Upper lobe of right lung (tissue), 1 donor: ENCODE measurements at places on chromosomes 11 and 22. TPM values are rescaled to one million over a fixed set of nuclear protein-coding genes. Genes with fewer than 3 reads are reported as not detected.

Gene MPPED2
- 1.3 TPM for total RNA-seq

DNA sequence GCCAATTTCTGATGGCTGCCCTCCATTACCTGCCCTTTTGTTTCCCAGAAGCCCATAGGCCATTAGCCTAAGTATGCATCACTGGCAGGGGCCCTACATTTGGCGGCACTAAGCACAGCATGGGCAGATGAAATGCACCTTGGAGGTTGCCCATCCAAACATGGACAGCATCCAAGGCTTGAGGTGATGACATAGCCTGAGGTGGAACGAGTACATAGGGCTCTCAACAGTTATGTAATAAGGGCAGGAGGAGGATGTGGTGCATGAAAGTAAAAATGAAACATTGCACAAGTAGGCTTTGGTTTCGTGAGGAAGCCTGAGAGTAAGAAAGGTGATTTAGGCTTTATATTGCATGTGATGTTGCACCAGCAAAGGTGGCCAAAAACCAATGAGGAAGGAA is 148.1 kb downstream of the FAM76B start:
- peak; percentile 69 for DNase-seq
- H3K36me3 ChIP-seq: no peaks in the 10 kb centered on the region
- peaks cover 5% of the 10 kb centered on the region for H3K4me1 ChIP-seq
- no peak overlapping the region for H3K27ac ChIP-seq

DNA sequence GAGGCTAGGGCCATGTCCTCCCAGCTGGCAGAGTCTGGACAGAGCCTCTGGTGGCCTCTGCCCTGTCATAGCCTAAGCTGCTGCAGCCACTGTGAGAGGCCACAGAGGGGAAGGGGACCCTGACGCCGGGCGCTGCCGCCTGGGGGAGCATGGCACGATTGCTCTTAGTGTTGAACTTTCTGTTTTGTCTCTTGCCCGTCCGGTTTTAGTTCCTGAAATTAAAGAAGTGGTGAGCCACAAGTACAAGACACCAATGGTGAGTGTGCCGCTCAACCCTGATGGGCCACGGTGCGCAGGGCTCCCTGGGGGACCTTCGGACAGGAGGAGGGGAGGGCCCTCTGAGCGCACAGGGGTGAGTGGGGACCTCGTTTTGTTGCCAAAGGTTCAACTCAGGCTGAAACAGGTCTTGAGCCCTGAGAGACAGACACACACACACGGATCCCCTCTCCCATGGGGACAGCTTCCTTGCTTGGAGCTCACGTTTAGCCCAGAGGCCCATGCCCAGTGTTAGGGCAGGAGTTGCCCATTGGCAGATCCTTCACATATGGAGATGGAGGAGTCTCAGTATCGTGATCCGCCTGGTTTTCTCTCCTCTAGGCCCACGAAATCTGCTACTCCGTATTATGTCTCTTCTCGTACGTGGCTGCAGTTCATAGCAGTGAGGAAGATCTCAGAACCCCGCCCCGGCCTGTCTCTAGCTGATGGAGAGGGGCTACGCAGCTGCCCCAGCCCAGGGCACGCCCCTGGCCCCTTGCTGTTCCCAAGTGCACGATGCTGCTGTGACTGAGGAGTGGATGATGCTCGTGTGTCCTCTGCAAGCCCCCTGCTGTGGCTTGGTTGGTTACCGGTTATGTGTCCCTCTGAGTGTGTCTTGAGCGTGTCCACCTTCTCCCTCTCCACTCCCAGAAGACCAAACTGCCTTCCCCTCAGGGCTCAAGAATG is 23.8 kb downstream of the MYBPC3 start:
- H3K4me3 ChIP-seq: no peak overlapping the region
- H3K4me1 ChIP-seq: no peaks in the 10 kb centered on the region
- peaks cover 46% of the 10 kb centered on the region for H3K36me3 ChIP-seq
- H3K27me3 ChIP-seq: no peaks in the 10 kb centered on the region
- DNase-seq: no peak
- H3K27ac ChIP-seq: no peak overlapping the region

Gene GRIA4
- total RNA-seq: not detected

DNA sequence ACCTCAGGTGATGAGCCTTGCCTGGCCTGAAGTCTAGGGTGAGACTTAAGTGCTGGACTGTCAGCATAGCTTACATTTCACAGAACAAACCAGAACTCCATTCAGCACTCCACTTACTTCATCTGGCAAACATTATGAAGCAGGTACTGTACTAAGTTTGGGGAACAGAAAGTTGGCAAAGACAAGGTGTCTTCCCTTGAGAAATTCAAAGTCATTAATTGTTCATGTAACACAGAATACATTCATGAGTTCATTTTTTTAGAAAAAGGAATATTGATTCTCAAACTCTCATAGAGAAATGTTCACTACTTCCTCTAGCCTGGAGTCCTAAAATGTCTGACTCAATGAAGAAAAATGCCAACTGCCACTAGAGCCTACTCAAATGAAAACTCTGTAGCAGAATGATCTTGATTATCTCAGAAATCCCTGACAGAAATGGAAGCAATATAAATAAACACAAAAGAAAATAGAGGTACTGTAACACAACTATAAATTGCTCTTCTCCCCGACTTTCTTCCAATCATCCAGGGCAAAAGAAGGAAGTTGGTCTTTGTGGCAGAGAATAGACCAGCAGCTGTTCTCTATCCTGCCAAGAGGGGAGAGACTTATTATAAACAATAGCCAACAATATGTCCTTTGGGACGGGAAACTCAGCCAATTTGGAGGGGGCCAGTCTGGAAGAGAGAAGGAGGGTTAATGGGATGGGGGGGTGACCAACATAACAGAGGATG is 129.2 kb upstream of the MTMR2 start:
- peak overlapping the region; percentile 9 for H3K27ac ChIP-seq
- H3K4me3 ChIP-seq: no peak overlapping the region
- DNase-seq: no peak
- no peaks in the 10 kb centered on the region for H3K27me3 ChIP-seq
- peaks cover 27% of the 10 kb centered on the region for H3K4me1 ChIP-seq
- no peaks in the 10 kb centered on the region for H3K36me3 ChIP-seq
